ENCODE measurements at places on chromosomes 6 and 20.

DNA sequence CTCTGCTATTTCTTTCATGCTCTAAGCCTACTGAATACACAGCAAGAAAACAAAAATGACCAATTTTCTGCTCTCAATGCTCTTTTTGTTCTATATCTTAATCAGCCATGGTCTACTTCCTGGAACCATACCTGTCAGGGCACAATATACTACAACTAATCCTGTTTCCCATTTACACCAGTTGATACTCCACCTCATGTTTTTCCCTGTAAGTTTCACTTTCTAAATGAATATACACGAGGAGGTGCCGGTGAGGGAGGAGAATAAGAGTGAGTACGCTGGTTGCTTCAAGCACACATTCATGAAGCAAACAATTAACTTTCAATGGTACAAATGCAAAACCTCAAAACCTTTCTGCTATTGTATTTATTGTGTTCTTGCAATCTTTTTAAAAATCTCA is 443.1 kb upstream of the ID4 start:
- DNase-seq = no peak

GRCh38 chr6:151494936-151495320 is 1.1 kb downstream of the CCDC170 start:
- no peak for DNase-seq

- DNase-seq = no peak
Observed at GRCh38 chr20:37273988-37274387, 12.4 kb upstream of the GHRH start.

GRCh38 chr6:33710296-33711121 is 991 bp downstream of the UQCC2 start:
- DNase-seq = no peak

- DNase-seq = no peak
Observed at GRCh38 chr20:36040571-36040970, 72.2 kb downstream of the CNBD2 start.

DNA sequence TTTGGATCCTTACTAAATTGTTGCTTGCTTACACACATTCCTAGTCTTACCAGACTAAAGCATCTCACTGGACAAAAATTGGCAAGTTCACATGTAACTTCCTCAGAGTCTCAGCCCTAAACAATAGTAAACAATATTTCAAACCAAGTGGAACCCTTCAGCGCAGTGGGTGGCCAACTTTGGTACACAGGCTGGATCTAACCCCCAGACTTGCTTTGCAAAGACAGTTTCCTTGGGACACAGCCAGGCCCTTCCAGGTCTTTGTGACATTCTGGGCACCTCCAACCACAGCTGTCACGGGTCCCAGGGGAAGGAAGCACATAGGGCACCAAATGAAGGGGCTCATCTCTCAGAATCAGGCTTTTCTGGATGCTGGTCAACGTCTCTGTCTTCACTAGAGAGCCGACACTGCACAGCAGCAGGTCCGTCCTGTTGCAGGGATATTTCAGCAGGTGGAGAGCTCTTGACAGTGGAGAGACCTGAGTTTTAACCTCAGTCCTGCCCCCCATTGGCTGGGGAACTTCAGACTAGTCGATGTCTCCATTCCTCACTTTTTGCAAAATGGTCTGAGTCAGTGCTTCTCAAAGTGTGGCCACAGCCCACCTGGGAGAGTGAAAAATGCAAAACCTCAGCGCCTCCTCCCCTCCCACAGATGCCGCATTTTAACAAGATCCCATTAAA is 91.4 kb downstream of the BFSP1 start:
- DNase-seq = no peak
